ENCODE measurements at places on chromosomes 7 and 10. TPM values are rescaled to one million over a fixed set of nuclear protein-coding genes. Genes with fewer than 3 reads are reported as not detected.

Gene COL13A1
- total RNA-seq: 3.9 TPM

DNA sequence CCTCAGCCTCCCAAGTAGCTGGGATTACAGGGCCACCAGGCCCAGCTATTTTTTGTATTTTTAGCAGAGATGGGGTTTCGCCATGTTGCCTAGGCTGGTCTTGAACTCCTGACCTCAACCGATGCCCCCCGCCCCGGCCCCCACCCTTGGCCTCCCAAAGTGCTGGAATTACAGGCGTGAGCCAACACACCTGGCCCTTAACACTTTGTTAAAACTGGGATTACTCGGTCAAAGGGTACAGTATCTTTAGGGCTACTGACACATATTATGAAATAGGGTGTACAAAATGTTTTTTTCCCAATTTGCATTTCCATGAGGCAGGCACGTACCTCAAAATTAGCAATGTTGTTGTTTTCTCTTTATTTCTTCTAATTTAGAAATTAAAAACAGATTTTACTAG lies 11.5 kb downstream of the NUDT5 start:
- no peak for ATAC-seq

DNA sequence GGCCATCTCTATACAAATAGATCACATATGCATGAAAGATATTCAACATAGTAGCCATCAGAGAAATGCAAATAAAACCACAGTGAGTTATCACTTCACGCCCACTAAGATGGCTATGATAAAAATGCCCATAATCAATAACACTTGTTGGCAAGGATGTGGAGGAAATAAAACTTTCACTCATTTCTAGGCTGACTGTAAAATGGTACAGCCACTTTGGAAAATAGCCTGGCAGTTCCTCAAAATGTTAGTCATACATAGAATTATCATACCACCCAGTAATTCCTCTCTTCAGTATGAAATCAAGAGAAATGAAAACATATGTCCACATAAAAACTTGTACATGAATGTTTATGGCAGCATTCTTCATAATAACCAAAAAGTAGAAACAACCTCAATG lies 324.9 kb downstream of the LRRTM3 start:
- ATAC-seq: no peak

GRCh38 chr7:26588511-26588910 lies 275.9 kb downstream of the SKAP2 start:
- ATAC-seq: no peak

- ATAC-seq: no peak
Measured at GRCh38 chr10:108567899-108568752, 1355.2 kb downstream of the XPNPEP1 start.

Gene CFAP58
- total RNA-seq: 1.3 TPM

DNA sequence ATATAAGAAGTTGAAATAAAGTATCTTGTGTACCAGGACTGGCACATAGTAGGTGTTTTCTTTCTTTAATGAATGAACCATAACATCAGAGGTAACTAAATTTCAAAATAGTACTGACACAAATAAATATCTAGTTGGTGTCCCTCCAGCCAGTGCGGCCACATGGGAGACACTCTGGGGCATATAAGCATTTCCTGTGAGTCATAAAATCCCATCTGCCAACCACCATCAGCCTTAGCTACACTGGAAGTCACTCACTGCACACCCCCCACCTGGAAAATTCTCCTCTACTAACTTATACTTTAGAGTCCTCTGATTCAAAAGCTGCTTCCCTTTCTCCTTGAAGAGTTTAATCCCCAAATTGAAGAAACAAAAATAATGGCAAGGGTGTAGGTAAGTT lies 32.5 kb downstream of the DYDC1 start:
- no peak for ATAC-seq

Gene TNPO3
- 45.0 TPM for total RNA-seq

DNA sequence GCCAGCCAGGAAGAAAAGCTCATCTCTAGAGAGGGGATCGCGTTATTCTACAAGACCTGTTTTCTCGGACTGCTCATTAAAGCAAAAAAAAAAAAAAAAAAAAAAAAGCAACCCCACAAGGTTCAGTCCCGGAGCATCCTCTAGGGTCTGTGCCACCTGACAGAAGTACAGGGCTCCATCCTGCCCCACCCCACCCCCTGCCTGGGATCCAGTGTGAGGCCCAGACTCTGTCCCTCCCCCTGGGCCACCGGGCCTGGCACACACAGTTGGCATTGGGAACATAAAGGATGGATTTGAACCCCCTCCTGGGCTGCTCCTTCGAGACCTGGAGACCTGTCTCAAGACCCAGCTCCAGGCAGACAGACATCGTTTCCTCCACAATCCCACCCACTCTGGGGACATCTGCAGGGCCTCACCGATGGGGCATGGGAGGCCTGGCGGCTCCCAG lies 688 bp downstream of the ORAI2 start:
- no peak for ATAC-seq

- no peak for ATAC-seq
Measured at GRCh38 chr7:94231305-94231704, 163.4 kb upstream of the COL1A2 start.

DNA sequence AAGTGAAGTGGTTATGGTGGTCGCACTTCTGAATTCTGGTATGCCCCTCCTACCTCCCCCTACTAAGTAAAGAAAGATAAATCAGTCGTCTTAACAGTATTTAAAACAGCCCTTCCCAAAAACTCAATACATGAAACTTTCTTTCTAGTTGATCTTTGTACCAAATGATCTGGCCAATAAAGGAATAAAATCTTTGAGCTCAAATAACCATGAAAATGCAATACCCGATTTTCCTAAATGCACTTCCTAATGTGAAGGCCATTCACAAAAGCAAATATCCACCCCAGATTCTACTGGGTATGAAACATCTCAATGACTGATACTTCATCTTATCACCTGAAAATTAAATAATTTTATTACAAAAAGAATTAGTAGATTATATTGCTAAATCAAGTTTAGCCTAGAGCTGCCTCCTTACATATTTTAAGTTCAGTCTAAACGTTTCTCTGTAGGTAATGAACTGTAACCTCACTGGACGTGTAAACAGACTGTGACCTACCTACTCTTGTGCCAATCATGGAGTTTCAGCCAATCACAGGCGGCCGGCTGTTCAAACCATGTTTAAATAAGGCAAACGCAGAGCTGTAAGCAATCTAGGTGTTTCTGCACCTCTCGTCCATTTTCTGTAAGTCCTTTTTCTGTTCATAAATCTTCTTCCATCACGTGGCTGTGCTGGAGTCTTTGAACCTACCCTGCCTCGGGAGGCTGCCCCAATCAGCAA lies 146.9 kb upstream of the AKR1E2 start:
- no peak for ATAC-seq

GRCh38 chr7:103859709-103860108 lies 129.7 kb downstream of the RELN start:
- no peak for ATAC-seq

Gene COBL
- 59.7 TPM for total RNA-seq

DNA sequence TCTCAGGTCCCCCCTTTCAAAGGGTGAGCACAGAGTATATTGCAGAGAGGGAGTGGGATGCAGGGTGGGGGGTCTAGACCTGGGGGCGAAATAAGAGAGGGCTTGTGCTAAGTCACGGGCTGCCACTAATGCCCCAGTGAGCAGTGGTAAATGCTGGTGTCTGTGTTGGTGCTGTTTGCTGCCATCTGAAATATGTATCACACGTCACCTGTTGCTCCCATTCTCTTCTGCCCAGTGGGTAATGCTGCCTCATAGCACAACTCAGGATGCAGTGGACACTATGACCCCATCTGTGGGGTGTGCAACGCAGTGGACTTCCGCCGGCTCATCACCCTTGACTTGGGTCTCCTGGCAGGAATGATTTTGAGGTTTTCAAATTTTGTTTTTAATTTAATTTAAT lies 2.6 kb downstream of the STOX1 start:
- no peak for ATAC-seq

GRCh38 chr7:68272507-68272906 lies 1275.9 kb downstream of the TYW1 start:
- ATAC-seq: no peak

Gene FGFBP3
- 1.4 TPM for total RNA-seq

Gene UTF1
- not detected for total RNA-seq

GRCh38 chr10:123154711-123155505 lies 706 bp downstream of the BUB3 start:
- peak; percentile 45 for ATAC-seq

Gene PCLO
- 1.2 TPM for total RNA-seq

DNA sequence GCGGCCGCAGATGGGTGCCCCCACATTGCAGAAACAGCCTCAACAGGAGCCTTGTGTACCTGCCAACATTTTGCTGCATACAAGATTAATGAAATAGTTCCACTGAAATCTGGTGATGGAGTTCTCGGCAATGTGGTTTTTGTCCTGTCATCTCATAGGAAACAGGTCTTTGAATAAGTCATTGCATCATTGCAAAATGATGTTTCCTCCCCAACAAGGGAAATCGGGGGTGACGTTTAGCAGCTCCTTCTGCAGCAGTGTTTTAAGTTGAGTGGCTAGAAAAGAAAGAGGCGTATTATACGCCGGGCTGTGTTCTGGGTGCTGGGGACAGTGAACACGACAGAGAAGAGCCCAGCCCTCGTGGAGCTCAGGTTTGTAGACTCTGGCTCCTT lies 177.0 kb downstream of the PRKAG2 start:
- no peak for ATAC-seq

GRCh38 chr10:676178-676577 lies 13.3 kb downstream of the DIP2C start:
- no peak for ATAC-seq

Data from gastroesophageal sphincter (tissue), 4 donors.